Small intestine (tissue), 16 donors: ENCODE measurements at places on chromosomes 5 and 9. TPM values are rescaled to one million over a fixed set of nuclear protein-coding genes. Genes with fewer than 3 reads are reported as not detected.

- H3K36me3 ChIP-seq, result peaks cover 2% of the 10 kb centered on the region
- H3K4me1 ChIP-seq, result no peaks in the 10 kb centered on the region
- H3K4me3 ChIP-seq, result no peak overlapping the region
- DNase-seq, result no peak
- no peak overlapping the region for H3K27ac ChIP-seq
Observed at GRCh38 chr5:108989761-108990392, 242.2 kb downstream of the FER start.

- H3K4me1 ChIP-seq, result no peaks in the 10 kb centered on the region
- H3K27ac ChIP-seq, result no peak overlapping the region
- no peak overlapping the region for H3K4me3 ChIP-seq
- DNase-seq, result no peak
Observed at GRCh38 chr9:79559495-79560181, 12.1 kb upstream of the TLE4 start.

GRCh38 chr9:12274577-12274976 lies 418.6 kb upstream of the TYRP1 start:
- H3K27ac ChIP-seq, result no peak overlapping the region
- no peak for DNase-seq
- H3K4me3 ChIP-seq, result no peak overlapping the region
- no peaks in the 10 kb centered on the region for H3K27me3 ChIP-seq
- H3K36me3 ChIP-seq, result no peaks in the 10 kb centered on the region

- no peak overlapping the region for H3K27ac ChIP-seq
- no peak for DNase-seq
- peaks cover 6% of the 10 kb centered on the region for H3K4me1 ChIP-seq
- no peaks in the 10 kb centered on the region for H3K27me3 ChIP-seq
Observed at GRCh38 chr9:127053057-127053821, 69.2 kb downstream of the ANGPTL2 start.

GRCh38 chr5:139644001-139644456 lies 4.1 kb upstream of the CXXC5 start:
- no peak for DNase-seq
- H3K4me1 ChIP-seq, result peaks cover 87% of the 10 kb centered on the region
- H3K27ac ChIP-seq, result peak overlapping the region; percentile 7
- H3K27me3 ChIP-seq, result no peaks in the 10 kb centered on the region
- H3K36me3 ChIP-seq, result no peaks in the 10 kb centered on the region

GRCh38 chr9:92276331-92277032 lies 17.0 kb downstream of the IARS1 start:
- no peaks in the 10 kb centered on the region for H3K27me3 ChIP-seq
- H3K36me3 ChIP-seq, result peaks cover 18% of the 10 kb centered on the region
- H3K4me3 ChIP-seq, result no peak overlapping the region
- H3K27ac ChIP-seq, result no peak overlapping the region

GRCh38 chr5:95872346-95873268 lies 50.1 kb upstream of the GLRX start:
- no peaks in the 10 kb centered on the region for H3K27me3 ChIP-seq
- H3K4me1 ChIP-seq, result peaks cover 11% of the 10 kb centered on the region
- no peak overlapping the region for H3K4me3 ChIP-seq
- no peak overlapping the region for H3K27ac ChIP-seq
- no peak for DNase-seq

DNA sequence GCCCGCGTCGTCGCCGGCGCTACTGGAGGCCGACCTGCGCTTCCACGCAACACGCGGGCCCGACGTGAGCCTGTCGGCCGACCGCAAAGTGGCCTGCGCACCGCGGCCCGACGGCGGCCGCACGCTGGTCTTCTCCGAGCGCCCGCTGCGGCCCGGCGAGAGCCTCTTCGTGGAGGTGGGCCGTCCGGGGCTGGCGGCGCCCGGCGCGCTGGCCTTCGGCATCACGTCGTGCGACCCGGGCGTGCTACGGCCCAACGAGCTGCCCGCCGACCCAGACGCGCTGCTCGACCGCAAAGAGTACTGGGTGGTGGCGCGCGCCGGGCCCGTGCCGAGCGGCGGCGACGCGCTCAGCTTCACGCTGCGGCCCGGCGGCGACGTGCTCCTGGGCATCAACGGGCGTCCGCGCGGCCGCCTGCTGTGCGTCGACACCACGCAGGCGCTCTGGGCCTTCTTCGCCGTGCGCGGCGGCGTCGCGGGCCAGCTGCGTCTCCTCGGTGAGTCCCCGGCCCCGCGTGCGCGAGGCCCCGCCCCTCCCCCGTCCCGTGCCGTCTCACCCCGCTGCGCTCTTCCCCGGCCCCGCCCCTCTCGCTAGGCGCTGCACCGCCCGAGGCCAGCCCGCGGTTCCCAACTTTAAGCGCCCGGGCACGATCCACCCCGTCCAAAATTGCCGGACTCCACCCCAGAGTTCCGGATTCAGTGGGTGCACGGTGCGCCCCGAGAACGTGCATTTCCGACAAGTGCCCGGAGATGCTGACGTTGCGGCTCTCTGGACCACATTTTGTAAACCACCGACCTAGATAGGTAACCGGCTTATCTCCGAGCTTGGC lies 42.8 kb downstream of the NEURL1B start:
- H3K36me3 ChIP-seq, result peaks cover 3% of the 10 kb centered on the region
- no peak for DNase-seq
- H3K4me1 ChIP-seq, result peaks cover 10% of the 10 kb centered on the region

Gene HAVCR2
- polyA plus RNA-seq, result 3.0 TPM

Gene PTGER4
- polyA plus RNA-seq, result 17.2 TPM

Gene PDCD1LG2
- 0.52 TPM for polyA plus RNA-seq
